ENCODE measurements at places on chromosomes 12 and 14.
A peak's percentile ranks its signal among the peaks of the same experiment; 100 is the strongest.

DNA sequence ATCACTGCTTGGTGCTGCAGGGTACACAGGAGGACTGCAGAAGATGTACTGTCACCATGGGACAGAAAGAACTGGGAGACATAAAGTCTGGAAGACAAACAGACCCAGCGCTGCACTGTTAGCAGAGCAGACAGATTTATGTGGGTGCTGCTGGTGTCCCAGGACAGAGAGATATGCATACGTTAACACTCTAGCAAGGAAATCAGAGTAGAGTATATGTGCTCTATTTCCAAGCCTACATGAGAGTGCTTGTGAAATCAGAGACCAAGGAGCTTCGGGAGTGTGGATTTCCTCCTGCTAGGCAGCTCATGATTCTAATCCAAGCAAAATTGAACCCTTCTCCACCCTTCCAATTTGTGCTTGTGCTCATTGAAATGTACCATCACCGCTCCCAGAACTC, 416.5 kb downstream of the VRK1 start:
- DNase-seq = no peak

DNA sequence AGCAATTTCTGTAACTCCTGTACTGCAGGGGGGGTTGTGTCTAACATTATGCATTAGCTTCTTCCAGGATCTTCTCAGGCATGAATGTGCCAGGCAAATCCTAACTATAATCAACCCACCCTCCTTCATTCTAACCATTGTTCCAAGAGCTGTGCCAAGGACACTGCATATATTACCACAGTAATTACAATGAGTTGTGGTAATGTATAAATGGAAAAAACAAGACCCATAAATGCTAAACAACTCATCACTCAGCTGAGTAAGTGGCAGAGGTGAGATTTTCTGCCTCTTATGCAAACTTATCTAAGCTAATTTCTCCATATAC, 80.6 kb downstream of the PRKD1 start:
- no peak for DNase-seq

GRCh38 chr14:48456051-48456450, 780.6 kb upstream of the MDGA2 start:
- no peak for DNase-seq

GRCh38 chr12:90170740-90171139, 462.1 kb upstream of the ATP2B1 start:
- DNase-seq = no peak

GRCh38 chr14:61281186-61281947, at the start of gene TMEM30B:
TSS of gene TMEM30B (minus strand) at chr14:61281338. CDS start at chr14:61281147, 191 bp downstream.
- peak; percentile 84 for DNase-seq

- no peak for DNase-seq
These were observed 214.4 kb upstream of the LRFN5 start for GRCh38 chr14:41392226-41392625.

- DNase-seq = no peak
These were observed 10.0 kb upstream of the RHEBL1 start for GRCh38 chr12:49079793-49080192.

Measured in NCI-H187 (cell line).